ENCODE measurements at places on chromosomes 2 and 18.

GRCh38 chr2:232757905-232758304 is 18.5 kb downstream of the KCNJ13 start:
- DNase-seq = no peak

DNA sequence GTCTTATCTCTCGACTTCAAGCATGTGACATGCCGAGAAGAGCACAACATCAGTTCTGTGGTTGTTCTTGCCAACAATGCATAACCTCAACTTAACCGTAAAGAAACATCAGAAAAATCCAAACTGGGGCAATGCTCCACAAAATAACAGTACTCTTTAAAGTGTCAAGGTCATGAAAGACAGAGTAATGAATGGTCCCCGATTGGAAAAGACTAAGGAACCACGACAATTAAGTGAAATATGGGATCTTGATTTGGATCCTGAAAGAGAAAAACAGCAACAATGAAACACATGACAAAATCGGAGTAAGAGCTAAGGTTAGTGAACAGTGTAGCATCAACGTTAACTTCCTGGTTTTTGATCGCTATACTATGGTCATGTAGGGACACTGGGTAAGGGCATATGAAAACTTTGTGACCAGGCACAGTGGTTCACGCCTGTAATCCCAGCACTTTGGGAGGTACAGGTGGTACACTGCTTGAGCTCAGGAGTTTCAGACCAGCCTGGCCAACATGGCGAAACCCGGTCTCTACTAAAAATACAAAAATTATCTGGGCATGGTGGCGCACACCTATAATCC is 55.2 kb downstream of the UNC50 start:
- no peak for DNase-seq

DNA sequence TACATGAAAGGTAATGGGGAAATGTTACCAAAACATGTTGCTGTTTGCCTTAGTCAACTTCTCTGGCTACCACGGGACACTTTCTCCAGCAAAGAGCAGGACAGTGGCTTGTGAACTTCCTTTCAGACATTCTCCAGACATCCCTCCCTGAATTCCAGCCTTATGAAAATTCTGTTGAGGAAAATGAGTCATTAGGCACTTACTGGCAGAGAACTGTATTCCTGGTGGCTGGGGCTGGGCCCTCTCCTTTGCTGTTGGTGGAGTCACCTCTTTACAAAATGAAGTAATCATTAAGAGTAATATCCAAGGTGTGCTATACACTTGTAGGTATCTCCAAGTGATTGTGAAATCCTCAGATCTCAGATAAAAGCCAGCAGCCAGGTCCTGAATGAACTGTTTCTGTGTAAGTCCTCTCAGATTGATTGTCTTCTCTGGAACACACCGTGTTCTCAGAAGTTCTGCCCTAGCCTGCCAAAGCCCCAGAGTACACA is 1.3 kb upstream of the FAP start:
- no peak for DNase-seq

GRCh38 chr2:74693213-74693612 is 39.2 kb downstream of the SEMA4F start:
- DNase-seq = no peak

DNA sequence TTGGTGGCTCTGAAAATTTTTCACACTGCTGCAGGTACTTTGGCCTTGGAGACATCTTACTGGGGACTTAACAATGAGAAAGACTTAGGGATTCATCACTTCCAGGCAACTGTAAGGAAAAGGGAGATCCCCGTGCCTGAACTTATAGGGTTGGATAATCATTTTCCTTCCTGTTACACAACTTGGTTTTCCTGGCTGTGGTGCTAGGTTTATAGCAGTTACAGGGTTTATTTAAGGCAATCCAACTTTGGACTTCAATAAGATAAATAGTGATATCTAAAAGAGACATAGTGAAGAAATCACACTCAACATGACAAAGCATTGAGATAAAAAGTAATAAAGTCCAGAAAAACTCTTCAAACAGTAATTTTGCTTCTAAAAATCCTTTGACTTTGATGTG is 70.2 kb upstream of the RAPH1 start:
- no peak for DNase-seq

DNA sequence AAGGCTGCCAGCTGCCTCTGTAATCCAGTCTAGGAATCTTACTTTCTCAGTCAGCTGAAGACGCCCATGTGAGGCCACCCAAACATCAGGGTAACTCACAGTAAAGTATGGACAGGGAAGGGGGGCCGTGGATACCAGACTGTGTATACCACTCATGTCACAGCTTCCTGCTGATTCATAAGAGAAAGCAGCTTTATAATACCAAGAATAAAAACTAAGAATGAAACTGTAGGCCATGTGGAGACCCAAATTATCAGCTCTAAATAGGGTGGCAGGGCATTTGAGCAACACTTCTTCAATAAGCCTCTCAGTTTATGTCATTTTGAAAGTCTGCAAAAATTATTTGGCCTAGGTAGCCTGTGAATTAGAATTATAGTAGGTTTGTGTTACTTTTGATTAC is 115.0 kb upstream of the CDCA7 start:
- no peak for DNase-seq

DNA sequence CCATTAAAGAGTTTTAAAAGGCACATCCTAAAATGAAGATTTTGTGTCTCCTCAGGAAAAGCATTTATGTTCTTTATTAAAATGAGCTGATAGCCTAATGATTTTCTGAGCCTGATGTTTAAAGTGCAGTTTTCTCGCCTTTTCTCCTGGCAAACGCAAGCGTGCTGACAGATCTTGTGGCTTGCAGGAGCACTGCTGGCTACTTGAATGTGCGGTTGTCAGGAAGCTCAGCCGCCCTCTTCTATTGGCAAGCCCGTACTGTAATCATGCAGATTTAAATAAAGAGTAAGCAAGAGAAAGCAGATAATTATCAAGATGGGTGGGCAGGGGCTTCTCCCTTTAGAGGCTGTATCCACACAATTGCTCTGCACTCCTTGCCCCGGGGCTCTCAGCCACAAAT is 139.5 kb upstream of the SPHKAP start:
- no peak for DNase-seq

DNA sequence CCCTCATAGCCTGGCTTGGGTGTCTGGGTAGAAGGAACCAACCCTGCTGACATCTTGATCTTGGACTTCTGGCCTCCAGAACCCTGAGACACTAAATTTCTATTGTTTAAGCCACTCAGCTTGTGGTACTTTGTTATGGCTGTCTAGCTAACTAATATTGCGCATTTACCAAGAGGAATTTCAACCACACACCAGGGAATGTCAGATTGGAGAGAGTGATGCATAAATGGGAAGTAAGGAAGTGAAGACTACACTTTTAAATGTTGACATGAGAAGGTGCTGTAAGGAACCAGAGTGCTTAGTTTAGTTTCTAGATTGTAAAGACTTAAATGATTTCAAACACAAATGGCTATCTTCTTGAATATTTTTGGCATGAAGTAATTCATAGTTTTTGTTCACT is 98.9 kb upstream of the ITGB6 start:
- no peak for DNase-seq

- no peak for DNase-seq
Measured at GRCh38 chr2:127573771-127574170, 38.3 kb downstream of the MYO7B start.

DNA sequence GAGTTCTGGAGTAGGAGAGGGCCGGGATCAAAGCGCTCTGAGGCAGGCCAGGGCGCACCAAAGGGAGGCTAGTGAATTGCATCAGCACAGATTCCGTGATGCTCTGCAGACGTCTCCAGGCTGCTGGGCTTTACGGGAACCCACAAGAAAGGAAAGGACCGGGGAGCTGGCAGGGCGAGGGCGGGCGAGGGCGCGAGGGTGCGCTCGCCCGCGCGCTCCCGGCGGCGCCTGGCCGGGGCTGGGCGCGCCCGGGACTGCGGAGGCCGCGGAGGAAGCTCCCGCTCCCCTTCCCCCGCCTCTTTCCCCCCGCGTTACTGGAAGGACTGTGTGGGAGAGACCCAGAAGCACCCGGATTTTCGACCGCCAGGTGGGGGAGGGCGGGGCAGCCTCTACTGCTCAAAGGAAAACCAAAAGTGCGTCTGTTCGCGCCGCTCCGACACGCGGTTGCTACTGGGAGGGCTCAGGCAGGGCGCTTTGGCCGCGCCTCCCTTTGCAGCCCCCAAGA is 2.4 kb upstream of the FOSL2 start:
- no peak for DNase-seq

GRCh38 chr2:60837123-60837522 is 44.3 kb upstream of the REL start:
- no peak for DNase-seq

Measured in cerebellar nuclear complex (tissue), 1 donor.